Fibroblast of villous mesenchyme (primary cell): ENCODE measurements at places on chromosomes 5 and 9. TPM values are rescaled to one million over a fixed set of nuclear protein-coding genes. Genes with fewer than 3 reads are reported as not detected.

PARP8 gene
- total RNA-seq = 11.3 and 12.5 TPM in 2 replicates

PPP1R26 gene
- total RNA-seq = 10.3 and 11.7 TPM in 2 replicates

HRH2 gene
- total RNA-seq = not detected in 2 replicates

GPR21 gene
- total RNA-seq = 1.9 and 3.0 TPM in 2 replicates

TSC1 gene
- 51.9 and 65.2 TPM in 2 replicates for total RNA-seq

DOCK8 gene
- total RNA-seq = 0.32 and 2.6 TPM in 2 replicates

DNA sequence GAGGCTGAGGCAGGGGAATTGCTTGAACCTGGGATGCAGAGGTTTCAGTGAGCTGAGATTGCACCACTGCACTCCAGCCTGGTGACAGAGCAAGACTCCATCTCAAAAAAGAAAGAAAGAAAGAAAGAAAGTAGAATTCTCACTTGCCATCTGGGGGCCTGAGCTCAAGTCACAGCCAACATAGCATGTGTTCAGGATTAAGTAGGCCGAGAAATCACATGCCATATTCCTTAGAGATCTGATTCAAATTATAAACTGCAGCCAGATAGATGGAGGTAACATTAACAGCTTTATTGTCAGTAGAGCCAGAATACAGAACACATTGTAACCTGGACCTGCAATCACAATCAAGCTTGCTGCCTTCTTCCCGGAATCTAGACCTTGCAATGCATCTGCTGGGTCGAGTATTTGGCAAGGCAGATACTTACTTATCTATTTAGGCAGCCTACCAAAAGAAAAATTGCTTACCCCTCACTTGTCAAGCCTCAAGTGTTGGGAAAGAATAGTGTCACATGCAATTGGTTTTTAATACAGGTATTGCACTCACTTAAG, 173.7 kb downstream of the CPLANE1 start:
- DNase-seq = no peak

PGM5 gene
- 2.6 and 5.8 TPM in 2 replicates for total RNA-seq

- DNase-seq = peak; percentile 87
Measured at GRCh38 chr5:138468966-138469539, 3.8 kb downstream of the EGR1 start.

CCDC192 gene
- total RNA-seq = not detected in 2 replicates

OR13C9 gene
- total RNA-seq = not detected in 2 replicates

HSPB3 gene
- 1.7 and 6.1 TPM in 2 replicates for total RNA-seq

GRCh38 chr5:113147101-113147508, 170.5 kb downstream of the DCP2 start:
- peak; percentile 99 for DNase-seq

DNA sequence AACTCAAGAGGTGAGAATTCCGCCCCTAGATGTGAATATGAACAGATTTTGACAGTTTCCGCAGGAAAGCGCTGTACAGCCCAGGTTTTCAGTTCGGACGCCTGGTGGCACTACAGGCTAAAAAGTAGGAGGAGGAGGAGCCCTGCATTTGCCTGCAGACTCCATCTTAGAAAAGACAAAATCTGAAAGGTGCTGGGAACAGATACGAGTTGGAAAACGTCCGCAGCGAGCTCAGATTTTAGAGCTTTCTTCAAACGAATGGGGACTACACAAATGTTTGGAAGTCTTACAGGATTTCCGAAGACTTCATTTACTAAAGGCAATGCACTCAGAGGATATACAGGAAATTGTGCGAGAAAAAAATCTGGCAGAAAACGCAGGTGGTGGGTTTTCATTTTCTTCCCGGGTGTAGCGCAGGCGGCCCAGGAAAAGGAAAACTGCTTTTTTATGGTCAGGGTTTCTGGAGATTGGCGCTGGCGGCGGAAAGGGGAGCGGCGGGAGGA, 9.9 kb upstream of the PCDHB2 start:
- DNase-seq = peak; percentile 42

- DNase-seq = peak; percentile 52
Measured at GRCh38 chr5:177089127-177089526, 2.4 kb downstream of the FGFR4 start.

DNA sequence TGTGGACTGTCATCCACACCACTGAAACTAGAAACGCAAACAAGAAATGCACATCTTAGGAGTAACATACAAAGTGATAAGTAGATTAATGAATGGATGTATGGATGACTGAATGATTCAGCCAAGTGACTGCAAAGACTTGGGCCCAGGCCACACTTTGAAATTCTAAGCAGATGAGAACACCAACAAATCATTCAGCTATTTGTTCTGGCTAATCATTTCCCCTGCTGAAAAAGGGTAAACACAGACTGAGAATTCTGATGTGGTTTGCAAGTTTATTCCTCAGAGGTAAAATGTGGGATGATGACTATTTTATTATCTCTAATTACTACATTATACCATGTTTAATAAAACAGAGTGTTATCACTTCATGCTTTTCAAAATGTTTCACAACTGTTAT, 163.2 kb upstream of the ADAMTS16 start:
- no peak for DNase-seq

DNA sequence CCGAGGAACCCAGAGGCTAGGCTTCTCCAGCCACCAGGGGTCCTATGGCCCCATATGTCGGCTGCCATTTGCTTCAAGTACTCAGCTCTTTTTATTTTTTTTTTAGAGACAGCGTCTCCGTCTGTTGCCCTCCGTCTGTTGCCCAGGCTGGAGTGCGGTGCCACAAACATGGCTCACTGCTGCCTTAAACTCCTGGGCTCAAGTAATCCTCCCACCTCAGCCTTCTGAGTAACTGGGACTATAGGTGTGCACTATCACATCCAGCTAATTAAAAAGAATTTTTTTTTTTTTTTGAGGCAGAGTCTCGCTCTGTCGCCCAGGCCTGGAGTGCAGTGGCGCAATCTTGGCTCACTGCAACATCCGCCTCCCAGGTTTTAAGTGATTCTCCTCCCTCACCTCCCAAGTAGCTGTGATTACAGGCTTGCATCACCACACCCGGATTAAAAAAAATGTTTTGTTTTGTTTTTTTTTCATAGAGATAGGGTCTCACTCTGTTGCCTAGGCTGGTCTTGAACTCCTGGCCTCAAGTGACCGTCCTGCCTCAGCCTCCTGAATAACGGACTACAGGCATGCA, 8.9 kb downstream of the CERCAM start:
- no peak for DNase-seq

FOXD4 gene
- total RNA-seq = under 0.01 and 0.43 TPM in 2 replicates

GRCh38 chr5:97297704-97298091, 114.7 kb upstream of the RIOK2 start:
- DNase-seq = no peak

GRCh38 chr5:144210655-144211054, 40.0 kb downstream of the KCTD16 start:
- no peak for DNase-seq

- no peak for DNase-seq
Measured at GRCh38 chr5:112411903-112412302, 7.2 kb downstream of the EPB41L4A start.

DNA sequence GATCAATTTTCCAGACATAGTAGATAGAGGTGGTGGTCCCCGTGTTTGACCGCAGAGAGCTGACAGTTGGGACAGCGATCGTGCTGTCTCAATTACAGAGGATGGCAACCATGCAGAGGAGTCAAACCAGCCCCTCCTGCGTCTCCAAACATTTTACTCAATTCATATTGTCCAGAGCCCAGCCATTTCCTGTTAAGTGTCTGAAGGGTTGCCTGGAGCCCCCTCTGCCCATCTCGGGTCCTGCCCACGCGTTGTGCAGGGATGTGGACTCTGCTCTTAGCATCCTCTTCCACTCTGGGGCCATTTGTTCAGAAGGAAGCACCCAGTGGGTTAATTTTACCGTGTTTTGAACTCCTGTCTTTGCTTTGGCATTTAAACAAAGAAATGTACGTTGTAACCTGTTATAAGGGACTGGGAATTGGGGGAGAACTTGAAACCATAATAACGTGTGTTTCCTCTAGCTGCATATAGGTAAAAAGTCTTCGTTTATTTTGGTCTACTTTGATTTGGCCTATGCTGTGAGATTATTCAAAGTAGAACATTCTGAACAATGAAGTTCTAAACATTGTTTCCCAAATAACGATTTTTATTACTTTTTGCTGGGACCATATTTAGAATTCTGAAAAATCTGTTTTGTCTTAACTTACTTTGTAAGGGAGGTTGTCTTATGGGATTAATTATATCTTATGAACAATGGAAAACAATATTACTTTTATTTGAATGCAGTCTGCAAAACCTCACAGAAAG, 876 bp downstream of the EGFLAM start:
- DNase-seq = no peak

DNA sequence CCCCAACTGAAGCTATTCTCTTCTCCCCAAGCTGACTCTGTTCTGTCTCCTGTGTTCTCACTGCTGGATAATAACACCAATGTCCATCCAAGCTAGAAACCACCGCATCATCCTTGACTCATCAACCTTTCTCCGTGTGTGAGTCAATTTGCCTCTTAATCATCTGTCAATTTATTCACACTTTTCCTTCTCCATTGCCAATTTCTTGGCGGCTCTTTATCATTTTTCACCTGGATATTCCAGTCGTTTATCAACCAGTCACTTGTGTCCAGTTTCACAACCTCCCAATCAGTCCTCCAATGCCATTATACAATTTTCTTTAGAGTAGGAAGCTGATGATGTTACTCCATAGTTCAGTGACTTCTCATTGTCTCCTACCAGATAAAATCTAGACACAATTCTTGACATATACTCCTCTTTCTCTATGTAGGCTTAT, 45.4 kb upstream of the LIFR start:
- peak; percentile 30 for DNase-seq

FREM1 gene
- total RNA-seq = 0.32 and 0.86 TPM in 2 replicates

DNA sequence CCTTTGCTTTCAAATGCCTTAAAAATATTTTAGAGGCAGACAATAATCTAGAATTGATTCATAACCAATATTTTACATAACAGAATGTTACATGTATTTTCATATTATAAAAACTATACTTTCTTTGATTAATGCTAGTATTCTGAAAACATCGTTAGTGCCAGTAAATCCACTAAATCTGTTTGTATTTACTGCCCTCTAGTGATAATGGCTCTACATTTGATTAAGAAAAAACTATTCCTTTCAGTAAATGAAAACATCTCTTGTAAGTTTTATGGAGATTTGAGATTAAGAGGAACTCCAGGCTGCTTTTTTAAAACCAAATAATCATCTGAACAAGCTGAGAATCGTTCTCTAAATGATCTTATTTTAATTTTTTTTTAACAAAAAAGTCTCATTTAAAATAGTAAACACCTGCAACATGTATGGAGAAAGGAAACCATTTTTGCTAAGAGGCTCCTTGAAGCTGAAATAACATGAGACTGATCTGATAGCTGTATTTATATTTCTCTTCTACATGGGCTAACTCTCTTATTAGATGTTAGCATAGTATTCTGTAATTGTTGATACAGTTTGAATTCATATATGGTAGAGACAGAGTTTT, 424.7 kb downstream of the RAB3C start:
- DNase-seq = peak; percentile 45

- DNase-seq = no peak
Measured at GRCh38 chr5:160129841-160130240, 10.6 kb upstream of the PWWP2A start.

DNA sequence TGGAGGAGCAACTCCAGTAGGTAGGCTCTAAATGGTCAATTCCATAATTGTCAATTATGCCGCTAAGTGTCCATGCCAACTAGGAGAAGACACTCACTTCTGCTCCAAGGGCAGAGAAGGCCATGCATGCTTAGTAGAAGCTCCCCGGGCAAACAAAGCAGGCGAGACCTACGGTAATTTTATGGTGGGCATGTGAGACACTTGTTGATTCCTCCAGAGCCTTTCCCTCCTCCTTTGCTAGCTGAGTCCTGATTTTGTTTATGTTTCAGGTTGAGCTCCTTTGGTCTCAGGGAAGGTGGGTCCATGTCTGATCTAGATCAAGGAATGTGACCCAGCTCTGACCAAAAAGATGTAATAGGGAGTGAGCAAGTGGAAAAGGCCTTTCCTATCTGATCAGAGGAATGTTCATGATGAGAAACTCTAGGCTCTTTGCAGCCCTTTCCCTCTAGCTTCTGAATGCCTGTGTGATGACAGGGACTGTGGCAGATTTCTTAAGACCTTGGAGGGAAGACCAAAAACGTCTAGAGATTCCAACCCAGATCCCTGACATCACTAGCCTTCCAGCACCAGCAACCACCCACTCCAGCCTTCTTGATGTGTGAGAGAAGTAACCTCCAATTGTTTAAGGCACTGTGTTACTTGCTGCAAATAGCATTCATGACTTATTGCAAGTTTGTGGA, 7.7 kb upstream of the CPEB4 start:
- peak; percentile 67 for DNase-seq

DNA sequence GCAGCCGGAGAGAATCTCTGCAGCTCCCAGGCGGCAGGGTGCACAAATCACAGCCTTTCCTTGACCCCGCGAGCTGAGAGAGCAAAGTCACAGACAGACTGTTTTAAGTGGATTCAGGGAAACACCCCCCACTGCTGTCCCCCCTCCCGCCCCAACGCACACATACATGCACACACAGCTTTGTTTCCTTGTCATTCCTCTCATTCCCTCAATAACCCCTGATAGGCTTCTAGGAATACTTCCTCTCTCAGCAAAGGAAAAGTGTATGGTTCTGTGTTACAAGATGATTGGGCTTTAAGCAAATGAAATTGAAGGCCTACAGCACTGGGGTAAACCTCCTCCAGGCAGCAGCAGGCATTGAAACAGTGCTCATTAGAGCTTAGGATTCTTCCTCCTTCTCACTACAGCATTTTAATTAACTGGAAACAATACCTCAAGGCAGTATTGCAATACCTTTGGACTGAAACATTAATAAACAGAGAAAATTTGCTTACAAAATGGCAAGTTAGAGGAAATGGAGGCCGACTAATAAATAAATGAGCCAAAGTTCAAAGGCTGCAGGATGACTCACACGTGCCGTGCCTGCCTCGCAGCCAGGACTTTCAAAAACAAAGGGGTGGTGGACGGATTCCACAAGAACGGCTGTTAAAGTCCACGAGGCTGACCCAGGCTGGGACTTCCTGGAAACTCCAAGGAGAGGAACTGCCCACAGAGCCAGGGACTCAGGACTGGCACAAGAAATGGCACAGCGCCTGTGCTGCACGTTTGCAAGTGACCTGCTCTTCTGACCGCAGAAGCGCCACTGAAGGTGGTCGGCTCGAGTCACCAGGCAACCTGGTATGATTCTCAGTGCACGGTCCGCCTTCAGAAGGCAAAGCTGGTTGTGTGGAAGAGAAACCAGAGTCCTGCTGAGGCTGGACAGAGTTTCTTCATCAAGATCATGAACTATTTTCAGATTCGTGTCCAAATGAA, 236.2 kb downstream of the SYK start:
- DNase-seq = peak; percentile 92

DNA sequence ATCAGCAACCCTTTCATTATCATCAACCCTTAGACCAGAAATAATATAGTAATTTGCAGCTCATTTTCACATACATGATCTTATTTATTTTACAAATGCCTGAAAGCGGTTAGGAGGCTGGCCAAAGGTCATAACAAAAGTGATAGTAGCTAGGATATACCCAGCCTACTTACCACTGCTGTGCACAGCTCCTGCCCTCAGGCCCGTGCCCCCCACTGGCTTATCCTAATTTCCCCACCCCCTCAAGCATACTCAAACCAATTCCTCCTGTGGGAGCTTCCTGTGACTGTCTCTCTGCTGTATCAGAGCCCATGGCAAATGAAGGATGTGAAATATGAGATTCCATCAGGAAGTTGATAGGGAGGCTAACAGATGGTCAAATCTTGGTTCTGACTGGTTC, 14.8 kb downstream of the FAM219A start:
- no peak for DNase-seq

- peak; percentile 98 for DNase-seq
Measured at GRCh38 chr5:139635606-139636206, 12.4 kb upstream of the CXXC5 start.
